ENCODE measurements at places on chromosomes 1 and 21.
A peak's percentile ranks its signal among the peaks of the same experiment; 100 is the strongest.

- DNase-seq = no peak
Measured at GRCh38 chr1:86788300-86789206, 84.2 kb downstream of the SH3GLB1 start.

GRCh38 chr1:208988811-208989222, 594.7 kb upstream of the CAMK1G start:
- DNase-seq = no peak

DNA sequence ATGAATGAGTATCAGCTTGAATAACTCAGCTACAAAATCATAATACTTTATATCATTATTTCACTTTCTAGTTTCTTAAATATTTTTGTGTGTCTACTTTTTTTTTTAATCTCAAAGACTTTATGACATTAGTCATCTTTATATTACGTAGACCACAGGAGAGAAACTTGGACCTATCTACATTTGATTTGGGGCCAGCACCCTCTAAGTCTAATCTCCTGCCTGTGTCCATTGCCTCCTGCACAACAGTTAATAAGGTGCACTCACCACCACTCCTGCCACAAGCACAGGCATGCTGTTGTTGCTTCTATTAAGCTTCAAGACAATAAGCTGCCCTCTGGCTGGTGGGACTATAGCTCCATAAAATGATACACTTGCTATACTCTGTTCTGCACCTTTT, 70.4 kb downstream of the DIRAS3 start:
- DNase-seq = no peak

DNA sequence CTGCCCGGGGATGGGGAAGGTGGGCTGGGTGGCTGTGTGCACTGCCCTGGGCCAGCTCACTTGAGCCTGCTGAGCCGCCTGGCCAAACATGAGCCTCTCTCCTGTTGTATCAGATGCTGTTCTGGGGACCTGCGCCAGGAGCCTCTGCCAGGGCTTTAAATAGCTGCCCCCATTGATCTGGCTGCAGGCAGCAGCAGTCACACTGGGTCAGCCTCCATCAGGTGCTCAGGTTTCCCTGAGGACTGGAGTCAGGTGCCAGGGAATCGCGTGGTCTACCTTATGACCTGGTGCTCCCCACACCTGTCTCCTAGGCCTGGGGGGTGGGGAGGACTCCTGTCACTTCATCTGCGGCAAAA, 700 bp upstream of the CCDC28B start:
- no peak for DNase-seq

GRCh38 chr1:23810818-23811540, 10.4 kb upstream of the GALE start:
- DNase-seq = peak; percentile 46

GRCh38 chr21:41801321-41802197, 34.7 kb upstream of the RIPK4 start:
- DNase-seq = no peak

- no peak for DNase-seq
Measured at GRCh38 chr1:20479840-20480239, 6.2 kb downstream of the CAMK2N1 start.

GRCh38 chr21:39012326-39013230, 170.7 kb downstream of the PSMG1 start:
- no peak for DNase-seq

- no peak for DNase-seq
Measured at GRCh38 chr1:235806123-235806522, 60.6 kb downstream of the LYST start.

- peak; percentile 0 for DNase-seq
Measured at GRCh38 chr1:170530972-170531757, 801 bp upstream of the GORAB start.

DNA sequence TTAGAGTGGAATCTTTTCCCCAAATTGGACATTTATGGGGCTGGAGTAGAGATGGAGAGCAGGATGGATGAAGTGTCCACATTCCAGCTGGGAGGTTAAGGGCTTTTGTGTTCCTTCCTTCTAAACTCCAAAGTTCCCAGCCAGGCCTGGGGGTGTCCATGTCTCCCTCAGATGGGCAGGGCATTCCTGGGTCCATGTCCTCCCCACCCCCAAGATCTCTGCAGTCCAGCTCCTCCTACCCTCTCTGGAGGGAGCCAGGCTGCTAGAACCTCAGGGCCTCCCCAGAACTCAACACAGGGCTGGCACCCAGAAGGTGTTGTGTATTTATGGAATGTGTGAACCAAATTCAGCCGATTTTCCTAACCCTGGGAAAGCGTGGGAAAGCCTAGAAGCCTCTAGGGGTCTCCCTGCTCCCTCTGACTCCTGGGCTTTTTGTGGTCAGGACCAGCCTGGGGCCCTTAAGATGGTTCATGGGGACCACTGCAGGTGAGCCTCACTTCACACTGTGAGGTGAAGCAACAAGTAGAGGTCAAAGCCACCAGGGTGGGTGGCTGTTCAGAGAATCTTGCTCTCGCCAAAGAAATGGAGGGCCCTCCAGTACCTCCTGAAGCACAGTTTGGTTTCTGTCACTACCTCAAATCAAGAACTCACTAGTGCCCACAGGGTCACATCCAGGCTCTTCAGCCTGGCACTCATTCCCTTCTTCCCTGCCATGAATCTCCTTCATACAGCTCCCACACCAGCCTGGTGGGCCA, 54.8 kb downstream of the GLIS1 start:
- no peak for DNase-seq

GRCh38 chr1:36481771-36482723, 666 bp downstream of the CSF3R start:
- no peak for DNase-seq

- no peak for DNase-seq
Measured at GRCh38 chr21:45551783-45552695, 9.8 kb upstream of the SLC19A1 start.

DNA sequence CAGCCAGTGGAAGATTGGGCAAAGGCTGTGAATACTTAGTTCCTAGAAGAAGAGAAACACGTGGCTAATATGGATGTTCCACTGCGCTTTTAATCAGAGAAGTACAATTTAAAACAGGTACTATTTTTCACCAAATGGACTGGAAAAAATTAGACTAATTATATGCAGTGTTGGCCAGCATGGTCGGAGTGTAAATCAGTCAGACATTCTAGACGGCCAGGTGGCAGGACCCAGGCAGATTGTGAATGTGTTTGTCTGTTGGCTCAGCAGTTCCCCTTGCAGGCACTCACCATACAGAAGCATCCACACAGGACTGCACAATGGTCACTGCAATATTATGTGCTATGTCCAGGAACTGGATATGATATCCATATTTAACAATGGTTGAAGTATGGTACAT, 23.9 kb upstream of the SLC25A34 start:
- no peak for DNase-seq

DNA sequence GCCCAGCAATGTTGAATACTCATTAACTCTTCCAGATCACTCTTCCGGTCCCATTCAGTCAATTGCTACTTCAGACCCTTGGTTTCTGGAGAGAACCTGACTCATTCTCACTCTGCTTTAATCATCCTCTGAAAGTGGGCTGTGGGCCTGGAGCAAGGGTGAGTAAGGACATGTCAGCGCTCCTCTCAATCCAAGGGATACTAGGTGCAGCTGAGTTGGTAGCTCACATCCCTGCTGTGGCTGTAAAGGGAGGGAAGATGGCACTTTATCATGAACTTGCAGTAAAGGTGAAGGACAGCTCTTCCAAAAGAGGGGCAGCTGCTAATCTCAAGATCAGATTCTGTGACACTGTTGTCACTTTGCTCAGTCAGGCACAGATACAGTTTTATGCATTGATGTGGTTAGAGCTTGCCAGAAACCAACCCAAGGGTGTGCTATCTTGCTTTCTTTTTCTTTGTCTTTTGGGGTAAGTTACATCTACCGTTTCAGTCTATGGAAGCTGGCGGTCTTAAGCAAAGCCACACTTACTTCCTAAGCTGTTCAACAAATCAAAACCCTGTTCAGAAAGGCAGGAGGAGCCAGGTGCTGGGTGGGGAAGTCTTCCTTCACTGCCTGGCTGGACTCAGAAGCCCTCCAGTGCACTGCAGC, 26.5 kb upstream of the NTPCR start:
- peak; percentile 7 for DNase-seq

DNA sequence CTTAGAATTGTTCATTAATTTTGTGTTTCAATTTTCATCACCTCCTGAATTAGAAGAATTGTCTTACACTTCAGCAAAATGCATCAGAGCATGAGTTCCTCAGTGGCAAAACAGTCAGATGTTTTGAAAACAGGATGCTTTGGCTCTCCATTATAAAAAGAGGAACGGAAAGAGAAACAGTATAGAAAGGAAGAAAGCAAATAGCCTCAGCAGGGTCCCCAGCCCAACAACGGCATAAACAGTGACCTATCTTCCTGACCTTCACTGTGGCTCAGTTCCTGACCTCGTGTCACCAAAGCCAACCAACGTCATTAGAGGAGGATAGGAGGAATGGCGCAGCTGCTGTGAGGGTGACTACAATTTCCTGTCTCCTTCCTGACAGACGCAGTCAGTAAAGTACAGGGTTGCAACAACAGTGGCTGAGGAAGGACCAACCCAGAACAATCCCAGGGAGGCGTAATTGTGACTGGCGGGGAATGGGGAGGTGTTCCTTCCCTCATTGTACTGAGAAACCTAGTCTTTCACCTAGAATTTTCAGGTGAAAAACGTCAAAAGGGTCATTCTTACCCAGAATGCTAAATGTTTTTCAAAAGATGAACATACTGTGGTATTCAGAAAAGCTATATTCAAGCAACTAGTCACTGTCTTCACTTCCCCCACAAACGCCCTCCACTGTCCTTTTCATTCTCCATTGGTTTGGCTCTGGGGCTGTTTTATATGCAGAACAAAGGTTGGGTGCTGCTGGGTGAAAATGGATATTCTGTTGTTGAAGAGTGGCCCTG, 197.9 kb upstream of the SGIP1 start:
- DNase-seq = peak; percentile 36

DNA sequence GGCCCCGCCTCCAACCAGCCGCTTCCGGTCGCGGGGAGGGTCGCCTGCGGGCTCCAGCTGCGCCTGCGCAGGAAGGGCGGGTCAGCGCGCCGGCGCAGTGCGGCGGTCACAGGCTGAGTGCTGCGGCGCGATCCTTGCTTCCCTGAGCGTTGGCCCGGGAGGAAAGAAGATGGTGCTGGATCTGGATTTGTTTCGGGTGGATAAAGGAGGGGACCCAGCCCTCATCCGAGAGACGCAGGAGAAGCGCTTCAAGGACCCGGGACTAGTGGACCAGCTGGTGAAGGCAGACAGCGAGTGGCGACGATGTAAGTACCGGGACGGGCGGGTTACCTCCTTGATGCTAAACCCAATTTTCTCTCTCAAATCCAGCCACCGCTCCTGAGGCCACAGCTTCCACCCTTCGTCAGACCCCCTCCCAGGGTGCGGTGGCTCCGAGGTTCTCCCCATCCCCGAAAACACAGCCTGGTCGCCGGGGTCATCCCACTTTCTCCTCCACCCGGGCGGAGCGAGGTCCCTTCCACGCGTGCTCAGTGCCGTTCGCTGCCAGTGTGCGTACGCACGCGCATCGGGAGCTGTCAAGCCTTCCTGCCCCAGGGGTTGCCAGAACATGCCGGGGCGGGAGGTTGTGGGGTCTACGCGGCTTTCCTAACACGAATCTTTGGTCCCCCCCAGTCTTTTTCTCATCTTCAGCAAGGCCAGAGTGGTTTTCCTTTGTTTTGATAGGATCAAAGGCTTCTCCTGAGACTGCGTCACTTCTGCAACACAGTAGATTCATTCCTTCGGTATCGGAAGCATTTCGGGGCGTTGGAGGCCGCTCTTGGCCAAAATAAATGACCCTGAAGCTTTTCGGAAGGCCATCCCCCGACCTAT, at the start of gene SARS1:
SARS1 (plus strand) TSS at position 95 of the 870 bp plus-strand sequence; CDS start at position 170, 75 bp downstream.
- peak; percentile 82 for DNase-seq

GRCh38 chr1:101280049-101280592, 43.3 kb downstream of the S1PR1 start:
- DNase-seq = no peak

DNA sequence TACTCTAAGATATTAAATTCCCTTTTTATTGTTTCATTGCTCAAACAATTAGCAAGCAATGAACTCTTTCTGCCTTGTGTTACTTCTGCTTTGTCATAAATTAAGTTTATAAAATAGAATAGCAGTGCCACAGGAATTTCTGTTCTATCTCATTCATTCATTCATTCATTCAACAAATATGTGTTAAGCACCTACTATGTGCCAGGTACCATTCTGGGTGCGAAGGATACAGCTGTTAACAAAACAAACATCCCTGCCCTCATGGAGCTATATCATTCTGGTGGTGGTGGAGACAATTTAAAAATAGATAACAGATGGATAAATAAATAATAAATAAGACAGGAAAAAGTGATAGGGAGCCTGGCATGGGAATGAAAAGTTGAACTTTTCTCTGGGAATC, 34.5 kb upstream of the AHCYL1 start:
- DNase-seq = no peak

- DNase-seq = no peak
Measured at GRCh38 chr1:236808564-236809130, 13.6 kb downstream of the MTR start.

DNA sequence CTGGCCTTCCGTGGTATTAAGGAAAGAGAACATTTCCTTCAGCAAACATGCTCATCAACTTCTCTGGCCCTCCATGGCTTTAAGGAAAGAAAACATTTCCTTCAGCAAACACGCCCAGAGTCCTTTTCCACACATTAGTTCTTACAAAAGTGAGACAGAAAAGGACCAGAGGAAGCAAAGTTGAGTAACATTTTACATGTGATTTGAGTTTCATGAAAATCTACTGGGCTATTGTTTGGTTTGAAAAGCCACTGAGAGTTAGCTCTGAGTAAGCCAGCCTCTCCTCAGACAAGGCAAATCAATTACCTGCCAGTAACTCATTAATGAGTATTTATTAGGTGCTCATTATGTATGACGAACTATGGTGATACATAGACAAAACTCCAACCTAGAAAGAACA, 78.0 kb downstream of the NID1 start:
- no peak for DNase-seq

GRCh38 chr1:183898001-183898396, 93.1 kb downstream of the RGL1 start:
- no peak for DNase-seq

- no peak for DNase-seq
Measured at GRCh38 chr1:116711263-116711840, 42.9 kb upstream of the CD2 start.

DNA sequence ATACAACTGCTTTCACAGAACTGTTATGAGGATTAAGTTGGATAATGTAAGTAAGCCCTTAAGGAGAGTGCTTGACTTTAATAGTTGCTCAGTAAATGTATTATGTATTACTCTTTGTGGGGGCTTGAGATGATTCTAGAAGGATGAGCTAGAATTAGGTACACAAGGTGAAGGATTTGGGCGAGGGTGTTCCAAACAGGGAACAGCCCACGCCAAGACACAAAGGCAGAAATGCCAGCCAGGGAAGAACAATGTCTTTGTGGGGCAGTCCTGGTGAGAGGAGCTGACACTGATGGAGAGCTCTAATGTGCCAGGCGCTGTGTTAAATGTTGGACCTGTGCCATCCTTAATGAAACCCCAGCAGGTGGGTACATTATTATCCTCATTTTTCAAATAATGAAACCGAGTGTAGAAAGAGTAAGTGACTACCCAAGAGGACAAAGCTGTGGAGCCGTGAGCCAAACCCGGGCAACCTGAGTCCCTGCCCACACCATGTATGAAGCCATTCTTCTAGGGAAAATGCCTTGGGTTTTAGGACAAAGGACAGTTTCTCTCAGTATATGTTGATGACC, 362.4 kb downstream of the HHAT start:
- DNase-seq = no peak

- DNase-seq = no peak
Measured at GRCh38 chr21:37580666-37581065, 214.1 kb downstream of the DYRK1A start.
